M059J (cell line): ENCODE measurements at places on chromosomes 6 and 20. TPM values are rescaled to one million over a fixed set of nuclear protein-coding genes. Genes with fewer than 3 reads are reported as not detected.

- DNase-seq: peak; percentile 100
Measured at GRCh38 chr20:44495802-44496481, 20.3 kb downstream of the TTPAL start.

- DNase-seq: peak; percentile 82
Measured at GRCh38 chr6:66508433-66508832, 801.4 kb upstream of the EYS start.

SLC22A7 gene
- not detected in 2 replicates for total RNA-seq

KCNK5 gene
- not detected in 2 replicates for total RNA-seq

DNA sequence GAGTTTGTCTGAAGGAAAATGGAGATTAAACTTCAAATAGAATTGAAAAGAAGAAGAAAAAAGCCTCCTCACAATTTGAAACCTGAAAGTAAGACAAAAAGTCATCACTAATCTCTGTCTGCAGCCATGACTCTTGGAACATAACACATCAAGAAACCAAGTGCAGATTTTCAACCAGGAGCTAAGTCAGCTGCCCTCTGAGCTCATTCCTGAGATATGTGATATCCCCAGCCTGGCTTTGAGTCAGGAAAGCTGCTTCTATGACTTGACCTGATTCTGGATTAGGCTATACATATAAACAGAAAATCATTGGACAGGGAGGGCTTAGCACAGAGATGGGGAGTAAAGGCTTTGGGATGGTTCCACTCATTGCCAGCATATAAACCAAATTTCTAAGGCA, 891.4 kb downstream of the TFAP2A start:
- peak; percentile 94 for DNase-seq

DNA sequence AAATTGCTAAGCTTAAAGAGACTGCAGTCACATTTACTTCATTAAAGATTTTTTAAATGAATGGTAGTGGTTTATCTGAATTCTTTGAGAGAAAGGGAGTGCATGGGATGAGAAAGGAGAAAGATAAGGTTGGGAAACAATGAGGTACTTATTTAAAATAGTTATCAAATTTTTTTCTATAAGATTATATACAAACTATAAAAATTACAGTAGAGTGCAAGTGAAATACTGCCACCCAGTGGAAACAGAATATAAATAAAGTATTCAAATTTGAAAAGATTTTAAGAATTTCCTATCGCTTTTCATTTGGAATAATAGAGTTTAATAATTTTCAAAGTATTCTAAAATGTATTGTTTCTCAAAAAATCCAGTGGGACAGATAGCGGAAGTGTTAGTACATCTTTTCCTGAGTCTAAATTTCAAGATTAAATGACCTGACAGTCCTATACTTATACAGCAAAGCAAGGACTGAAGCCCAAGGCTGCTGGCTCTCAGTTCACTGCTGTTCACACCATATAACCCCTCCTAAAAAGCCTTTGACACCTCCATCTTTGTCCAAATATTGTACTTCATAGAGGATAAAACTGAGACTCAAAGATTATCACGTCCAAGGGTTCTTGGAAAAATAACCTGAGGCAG, 31.1 kb downstream of the EPM2A start:
- peak; percentile 41 for DNase-seq
